Mucosa of descending colon (tissue), 3 donors: ENCODE measurements at places on chromosomes 2 and 18. TPM values are rescaled to one million over a fixed set of nuclear protein-coding genes. Genes with fewer than 3 reads are reported as not detected.

DNA sequence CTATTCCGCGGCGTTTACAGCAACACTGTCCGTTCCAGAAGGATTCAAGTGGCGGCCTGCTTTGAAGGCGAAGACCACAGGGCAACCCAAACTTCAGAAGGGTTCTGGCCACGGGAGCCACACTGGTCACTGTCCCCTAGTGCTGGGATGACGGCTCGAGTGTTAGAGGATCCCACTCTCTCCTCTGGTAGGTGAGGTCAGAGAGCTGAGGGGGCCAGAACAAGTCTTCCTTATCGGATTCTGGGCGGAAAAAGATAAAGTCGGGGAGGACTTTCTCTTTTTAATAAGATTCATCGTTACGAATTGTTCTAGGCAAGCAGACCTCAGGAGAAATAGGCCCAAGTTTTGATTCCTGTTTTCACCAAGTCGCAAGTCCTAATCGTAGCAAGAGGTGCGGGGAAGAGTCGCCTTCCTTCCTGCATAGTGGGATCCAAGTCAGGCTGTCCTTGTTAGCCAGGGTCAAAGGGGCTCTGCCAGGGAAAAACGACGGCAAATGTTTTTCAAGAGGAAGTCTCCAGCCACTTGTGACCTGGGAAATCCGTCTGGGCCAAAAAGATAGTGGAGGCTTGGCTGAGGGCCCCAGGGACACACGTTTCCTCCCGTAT is 864 bp upstream of the MYL12A start:
- DNase-seq: peak; percentile 56

Gene METAP1D
- total RNA-seq: 6.7 TPM

DNA sequence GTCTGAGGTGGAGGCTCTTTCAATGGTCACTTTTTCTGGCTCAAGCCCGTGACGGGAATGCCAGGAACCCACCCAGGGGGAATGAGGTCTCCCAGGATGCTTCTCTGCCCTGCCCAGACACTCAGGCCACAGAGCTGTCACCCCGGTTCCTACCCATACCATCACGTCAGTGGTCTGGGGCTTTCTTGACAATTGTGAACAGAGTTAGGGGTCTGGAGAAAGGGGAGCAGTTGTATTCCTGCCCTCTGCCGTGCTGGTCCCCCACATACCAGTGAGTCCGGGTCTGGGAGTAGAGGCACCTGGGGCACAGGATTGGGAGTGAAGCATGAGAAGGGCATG is 97.2 kb downstream of the B3GNT2 start:
- DNase-seq: no peak

DNA sequence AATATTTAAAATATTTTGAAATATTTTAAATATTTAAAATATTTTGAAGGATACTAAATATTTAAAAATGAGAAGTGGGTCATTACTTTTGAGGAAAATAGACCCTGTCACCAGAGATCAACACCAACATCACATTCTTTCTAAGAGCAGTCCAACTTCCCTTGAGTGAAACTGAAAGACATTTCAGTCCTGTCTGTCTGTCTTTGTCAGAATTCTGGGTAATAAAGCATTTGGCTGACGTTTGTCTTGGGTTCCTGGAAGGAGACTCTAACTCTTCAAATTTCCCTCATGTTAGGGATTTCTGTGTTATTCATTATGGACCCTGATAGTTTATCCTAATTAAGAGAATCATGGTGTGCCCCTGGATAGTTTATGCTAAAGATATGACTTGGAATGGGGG is 32.8 kb downstream of the TTC21B start:
- DNase-seq: no peak
